ENCODE measurements at places on chromosomes 12 and 14.

GRCh38 chr12:50234347-50234746, 49.0 kb downstream of the LIMA1 start:
- no peak for DNase-seq

- no peak for DNase-seq
Observed at GRCh38 chr12:31524791-31525495, 66.0 kb downstream of the DENND5B start.

DNA sequence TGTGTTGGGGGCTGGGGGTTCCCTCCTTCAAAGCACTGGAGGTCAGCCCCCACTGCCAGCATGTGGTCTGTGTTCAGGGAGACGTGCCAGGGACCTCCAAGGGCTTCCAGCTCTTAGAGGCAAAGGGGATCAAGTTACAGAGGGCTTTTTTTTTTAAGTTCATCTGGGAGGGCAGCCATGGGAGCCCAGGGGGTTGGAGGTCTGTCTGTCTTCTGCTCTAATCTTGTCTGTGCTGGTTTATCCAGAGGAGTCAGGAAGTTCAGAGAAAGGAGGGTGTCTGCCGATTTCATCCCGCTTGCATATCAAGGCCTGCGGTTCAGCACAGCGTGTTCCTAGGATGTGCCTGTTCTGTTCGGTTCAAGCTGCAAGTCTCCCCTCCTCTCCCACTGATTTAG, 72.2 kb downstream of the TMEM132C start:
- DNase-seq = no peak

GRCh38 chr14:53537422-53538315, 384.5 kb upstream of the DDHD1 start:
- no peak for DNase-seq

DNA sequence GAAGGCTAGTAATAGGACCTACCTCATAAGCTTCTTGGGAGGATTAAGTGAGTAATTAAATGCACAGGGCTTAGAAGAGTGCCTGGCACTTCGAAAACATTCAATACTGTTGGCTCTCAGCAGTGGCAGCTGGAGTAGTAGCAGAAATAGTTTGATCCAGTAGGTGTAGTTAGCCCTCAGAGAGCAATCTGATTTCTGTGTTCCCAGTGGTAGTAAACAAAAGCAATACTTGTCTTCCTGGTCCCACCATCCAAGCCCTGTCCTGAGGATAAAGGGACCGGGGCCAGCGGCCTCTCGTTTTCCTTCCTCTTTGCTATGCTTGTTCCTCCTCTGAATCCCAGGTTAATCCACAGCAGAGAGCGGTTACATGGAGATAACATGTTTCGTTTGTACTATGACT, 131.6 kb downstream of the SAMD4A start:
- no peak for DNase-seq

GRCh38 chr14:65065719-65066118, 36.6 kb downstream of the MAX start:
- no peak for DNase-seq

- no peak for DNase-seq
Observed at GRCh38 chr14:53376064-53376463, 222.9 kb upstream of the DDHD1 start.

DNA sequence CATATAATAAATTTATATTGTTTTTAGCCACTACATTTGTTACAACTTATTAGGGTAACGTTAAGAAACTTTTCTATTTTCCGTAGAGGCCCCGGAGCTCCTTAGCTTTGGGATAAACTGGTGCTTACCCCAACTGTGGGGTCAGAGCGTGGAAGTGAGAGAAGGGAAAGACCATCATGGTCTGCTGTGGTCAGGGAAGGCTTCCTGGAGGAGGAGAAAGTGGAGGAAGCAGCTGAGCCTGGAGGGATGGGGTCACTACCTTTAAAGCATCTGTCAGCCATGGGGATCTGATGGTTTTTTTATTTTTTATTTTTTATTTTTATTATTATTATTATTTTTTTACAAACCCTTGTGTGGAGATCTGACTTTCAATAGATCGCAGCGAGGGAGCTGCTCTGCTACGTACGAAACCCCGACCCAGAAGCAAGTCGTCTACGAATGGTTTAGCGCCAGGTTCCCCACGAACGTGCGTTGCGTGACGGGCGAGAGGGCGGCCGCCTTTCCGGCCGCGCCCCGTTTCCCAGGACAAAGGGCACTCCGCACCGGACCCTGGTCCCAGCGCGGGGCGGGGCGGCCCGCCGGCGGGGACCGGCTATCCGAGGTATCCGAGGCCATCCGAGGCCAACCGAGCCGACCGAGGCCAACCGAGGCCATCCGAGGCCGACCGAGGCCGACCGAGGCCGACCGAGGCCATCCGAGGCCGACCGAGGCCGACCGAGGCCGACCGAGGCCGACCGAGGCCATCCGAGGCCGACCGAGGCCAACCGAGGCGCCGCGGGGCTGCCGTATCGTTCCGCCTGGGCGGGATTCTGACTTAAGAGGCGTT, 1101.2 kb upstream of the TMEM132C start:
- DNase-seq = no peak

GRCh38 chr14:99659333-99659741, 14.4 kb downstream of the HHIPL1 start:
- no peak for DNase-seq

Measured in NCI-H1417 treated with DMSO at 0.1 percent for 48 hours (cell line).